ENCODE measurements at places on chromosomes 3 and 15.

DNA sequence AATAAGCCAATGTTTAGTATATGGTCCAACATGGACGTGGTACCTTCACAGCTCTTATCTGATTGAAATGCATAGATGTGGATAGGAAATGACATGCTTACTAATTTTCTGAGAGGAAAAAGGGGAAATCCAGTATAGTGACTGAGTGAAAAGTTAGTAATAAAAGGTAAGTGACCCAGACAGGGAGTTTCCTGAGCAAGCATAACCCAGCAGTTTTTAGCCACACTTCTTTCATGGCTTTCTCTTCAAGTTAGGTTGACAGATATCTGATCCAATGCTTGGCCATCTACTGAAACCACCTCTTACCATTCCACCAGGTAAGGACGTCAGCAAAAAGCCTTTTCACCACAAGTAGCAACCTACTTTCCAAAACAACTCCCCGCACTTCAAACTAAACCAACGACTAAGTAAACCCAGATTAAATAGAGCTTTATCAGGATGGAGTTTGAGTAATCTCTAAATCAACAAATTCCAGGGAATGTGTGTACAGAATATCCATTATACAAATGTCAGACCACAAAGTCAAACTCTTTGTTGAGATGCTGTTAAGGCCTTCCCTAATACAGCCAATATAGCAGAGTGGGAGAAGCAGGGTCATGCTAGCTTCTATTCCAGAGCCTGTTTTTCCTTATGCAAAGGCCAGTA, 329.7 kb downstream of the RORA start:
- peaks cover 4% of the 10 kb centered on the region for H3K27me3 ChIP-seq
- peak overlapping the region; percentile 43 for H3K4me3 ChIP-seq
- peak; percentile 80 for DNase-seq

DNA sequence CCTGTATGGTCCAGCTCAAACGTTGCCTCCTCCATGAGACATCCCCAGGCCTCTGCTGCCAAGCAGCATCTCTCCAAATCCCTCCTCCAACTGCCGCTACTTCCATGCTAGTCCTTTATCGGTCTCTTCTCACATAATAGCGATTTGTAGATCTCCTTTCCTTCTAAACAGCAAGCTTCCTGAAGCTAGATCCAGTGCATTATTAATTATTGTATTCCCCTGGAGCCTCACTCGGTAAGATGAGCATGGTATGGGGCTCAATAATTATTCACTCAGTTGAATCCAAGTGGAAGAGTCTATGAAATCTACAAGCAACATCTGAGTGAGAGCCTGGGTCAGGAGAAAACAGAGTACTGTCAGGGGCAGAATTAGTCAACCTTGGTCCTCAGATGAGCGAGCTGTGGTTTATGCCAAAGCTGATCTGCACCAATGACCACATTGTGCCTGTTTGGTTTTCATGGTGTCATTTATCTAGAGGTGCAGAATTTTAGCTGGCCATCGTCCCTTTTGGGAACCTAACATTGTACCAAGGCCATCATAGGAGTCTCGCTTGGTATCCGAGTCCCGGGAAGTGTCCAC, 93.8 kb upstream of the UBE2E1 start:
- H3K27ac ChIP-seq: no peak overlapping the region
- no peak for DNase-seq
- no peaks in the 10 kb centered on the region for H3K36me3 ChIP-seq
- H3K4me1 ChIP-seq: no peaks in the 10 kb centered on the region
- H3K27me3 ChIP-seq: peaks cover 14% of the 10 kb centered on the region

DNA sequence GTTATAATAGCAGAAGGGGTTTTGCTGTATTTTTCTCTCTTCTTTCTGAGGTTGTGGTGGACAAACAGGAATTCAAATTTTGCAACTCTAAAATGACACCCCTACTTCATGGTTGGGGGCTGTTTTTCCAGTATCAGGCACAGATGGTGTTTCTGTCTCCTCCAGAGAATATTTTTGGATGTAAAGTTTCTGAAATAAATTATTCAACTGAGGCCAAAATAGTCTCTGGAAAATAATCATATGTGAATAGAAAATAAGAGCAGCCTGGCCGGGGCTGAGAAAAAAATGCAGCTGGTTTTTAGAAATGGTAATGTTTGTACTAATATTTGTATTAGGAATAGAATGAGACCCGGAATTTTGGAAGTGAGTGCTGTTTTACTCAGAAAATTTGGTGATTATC, 121.3 kb upstream of the ADAMTS9 start:
- DNase-seq: no peak
- no peaks in the 10 kb centered on the region for H3K4me1 ChIP-seq
- H3K4me3 ChIP-seq: no peak overlapping the region
- no peaks in the 10 kb centered on the region for H3K27me3 ChIP-seq

DNA sequence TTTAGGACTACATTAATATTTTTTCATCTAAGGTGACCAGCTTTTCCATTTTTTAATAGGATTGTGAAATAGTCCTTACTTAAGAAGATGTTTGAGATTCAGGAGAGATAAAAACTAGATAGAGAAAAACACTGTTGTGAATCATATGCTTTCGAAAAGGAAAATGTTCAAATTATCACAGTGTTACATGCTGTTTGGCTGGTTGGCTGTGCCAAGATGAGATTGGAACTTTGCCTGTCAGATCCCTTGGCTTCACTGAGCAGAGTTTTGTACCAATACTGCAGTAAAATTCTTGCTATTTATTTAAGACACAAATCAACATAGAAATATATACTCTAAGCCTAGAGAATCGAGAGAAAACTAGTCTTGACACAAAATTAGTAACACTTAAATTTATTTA, 117.2 kb downstream of the OXSM start:
- H3K4me1 ChIP-seq: peaks cover 3% of the 10 kb centered on the region
- no peak overlapping the region for H3K4me3 ChIP-seq
- no peaks in the 10 kb centered on the region for H3K36me3 ChIP-seq
- no peak for DNase-seq
- no peak overlapping the region for H3K27ac ChIP-seq

GRCh38 chr3:106386050-106386449, 517.2 kb upstream of the CBLB start:
- H3K36me3 ChIP-seq: no peaks in the 10 kb centered on the region
- H3K27me3 ChIP-seq: no peaks in the 10 kb centered on the region
- no peak overlapping the region for H3K4me3 ChIP-seq
- no peak for DNase-seq
- peaks cover 2% of the 10 kb centered on the region for H3K4me1 ChIP-seq
- H3K27ac ChIP-seq: no peak overlapping the region

- H3K27me3 ChIP-seq: peaks cover 2% of the 10 kb centered on the region
- H3K4me3 ChIP-seq: no peak overlapping the region
- DNase-seq: no peak
- H3K36me3 ChIP-seq: no peaks in the 10 kb centered on the region
- no peak overlapping the region for H3K27ac ChIP-seq
These were observed 56.3 kb downstream of the CORO2B start for GRCh38 chr15:68635141-68635540.

DNA sequence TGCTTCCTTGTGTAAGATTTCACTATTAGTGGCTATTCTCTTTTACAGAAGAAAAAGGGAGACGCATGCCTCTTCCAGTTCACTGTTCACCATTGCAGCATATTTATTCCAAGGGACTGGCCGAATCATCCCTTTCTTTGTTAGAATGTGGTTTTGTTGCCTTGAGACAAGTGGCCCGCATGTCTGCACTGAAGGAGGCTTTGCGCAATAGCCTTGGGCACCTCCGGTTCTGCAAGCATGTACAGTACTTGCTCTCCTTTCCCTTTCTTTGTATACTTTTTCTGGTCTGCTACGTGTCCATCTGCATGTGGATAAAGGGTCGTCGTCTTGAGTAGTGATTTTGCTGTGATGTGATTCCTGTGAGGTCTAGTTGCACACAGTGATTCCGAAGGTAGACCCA, 43.0 kb downstream of the FLNB start:
- DNase-seq: no peak
- H3K27ac ChIP-seq: no peak overlapping the region
- H3K4me3 ChIP-seq: no peak overlapping the region
- H3K27me3 ChIP-seq: no peaks in the 10 kb centered on the region

DNA sequence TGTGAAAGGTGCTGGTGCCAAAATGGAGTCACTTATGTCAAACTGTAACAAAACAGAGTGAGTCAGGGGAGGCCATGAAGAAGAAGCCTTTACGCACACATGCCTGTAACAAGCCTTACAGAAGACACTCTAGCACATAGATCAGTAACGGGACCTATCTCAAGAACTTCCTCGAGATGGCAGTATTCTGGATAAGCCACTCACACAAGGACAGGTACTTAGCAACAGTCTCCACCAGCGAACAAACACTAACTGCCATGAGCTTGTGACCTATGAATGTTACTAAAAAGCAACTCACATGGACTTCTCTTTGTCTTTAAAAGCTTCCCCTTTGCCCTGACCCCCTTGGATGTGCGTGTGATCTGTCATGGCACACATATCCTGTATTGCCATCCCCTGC, 235.1 kb downstream of the CD47 start:
- H3K27me3 ChIP-seq: peaks cover 11% of the 10 kb centered on the region
- no peaks in the 10 kb centered on the region for H3K4me1 ChIP-seq
- no peaks in the 10 kb centered on the region for H3K36me3 ChIP-seq
- H3K27ac ChIP-seq: no peak overlapping the region
- DNase-seq: no peak

DNA sequence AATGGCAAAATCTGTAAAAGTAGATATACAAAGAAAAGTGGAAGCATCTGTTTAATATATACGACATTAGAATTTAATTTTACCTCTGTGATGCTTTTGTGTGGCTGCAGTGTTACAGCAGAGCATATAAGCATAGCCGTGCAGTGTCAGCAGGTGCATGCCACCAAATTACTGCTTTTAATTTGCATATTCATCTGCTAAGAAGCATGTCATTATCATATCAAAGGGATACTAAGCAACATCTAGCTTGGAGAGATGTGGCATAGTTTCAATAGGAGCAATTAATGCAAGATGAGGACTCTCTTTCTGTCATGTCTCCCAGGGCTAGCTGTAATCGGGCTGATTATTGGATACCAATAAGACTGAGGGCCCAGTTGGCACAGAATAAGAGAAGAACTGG, 214.4 kb upstream of the SOX2 start:
- no peak overlapping the region for H3K27ac ChIP-seq
- DNase-seq: no peak
- no peaks in the 10 kb centered on the region for H3K36me3 ChIP-seq

DNA sequence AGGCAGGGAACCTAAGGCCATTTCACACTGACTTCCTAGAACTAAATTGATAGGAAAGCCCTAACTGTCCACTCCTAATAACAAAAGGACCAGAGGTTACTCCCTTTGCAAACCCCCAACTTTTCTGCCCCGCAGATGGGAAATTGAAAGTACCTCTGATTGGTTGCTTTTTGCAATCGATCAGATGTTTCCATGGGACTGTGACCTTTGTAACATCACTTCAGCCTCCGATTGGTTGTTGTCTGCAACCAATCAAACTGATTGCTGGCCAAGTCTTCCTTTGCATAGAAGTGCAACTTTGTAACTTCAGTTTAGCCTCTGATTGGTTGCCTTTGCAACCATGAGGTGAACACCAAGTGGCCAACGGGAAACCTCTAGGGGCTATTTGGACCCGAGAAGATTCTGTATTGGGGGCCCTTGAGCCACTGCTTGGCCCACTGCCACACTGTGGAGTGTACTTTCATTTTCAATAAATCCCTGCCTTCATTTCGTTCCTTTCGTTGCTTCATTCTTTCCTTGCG, 11.3 kb upstream of the KNL1 start:
- H3K4me3 ChIP-seq: no peak overlapping the region
- H3K4me1 ChIP-seq: peaks cover 8% of the 10 kb centered on the region
- no peak for DNase-seq
- H3K36me3 ChIP-seq: no peaks in the 10 kb centered on the region

DNA sequence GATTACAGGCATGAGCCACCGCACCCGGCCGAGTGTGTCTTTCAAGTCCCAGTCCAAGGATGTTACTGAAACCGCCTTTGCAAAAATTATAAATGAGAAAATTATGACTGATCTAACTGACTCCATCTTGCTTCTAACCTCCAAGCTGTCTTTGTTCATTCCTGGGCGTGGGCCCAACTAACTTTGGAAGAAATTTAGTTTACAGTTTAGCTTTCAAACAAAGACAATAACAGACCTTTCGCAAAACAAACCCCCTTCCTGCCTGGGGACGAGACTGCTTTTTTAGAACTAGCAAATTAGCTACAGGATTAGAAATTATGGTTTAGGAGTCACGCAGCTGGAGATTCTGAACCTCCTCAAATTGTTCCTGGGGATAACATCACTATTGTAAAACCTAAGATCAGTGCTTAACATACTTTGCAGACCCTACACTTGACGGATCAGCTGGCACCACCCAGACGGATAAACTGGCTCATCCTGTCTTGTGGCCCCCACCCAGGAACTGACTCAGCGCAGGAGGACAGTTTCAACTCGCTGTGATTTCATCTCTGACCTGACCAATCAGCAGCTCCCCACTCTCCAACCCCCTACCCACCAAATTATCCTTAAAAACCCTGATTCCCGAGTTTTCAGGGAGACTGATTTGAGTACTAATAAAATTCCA, 23.8 kb downstream of the NANOGP8 start:
- peaks cover 4% of the 10 kb centered on the region for H3K27me3 ChIP-seq
- no peak for DNase-seq
- no peak overlapping the region for H3K4me3 ChIP-seq
- H3K4me1 ChIP-seq: no peaks in the 10 kb centered on the region
- H3K36me3 ChIP-seq: no peaks in the 10 kb centered on the region
- no peak overlapping the region for H3K27ac ChIP-seq

GRCh38 chr15:53324061-53324460, 435.4 kb downstream of the WDR72 start:
- no peaks in the 10 kb centered on the region for H3K4me1 ChIP-seq
- no peak overlapping the region for H3K27ac ChIP-seq
- H3K36me3 ChIP-seq: no peaks in the 10 kb centered on the region
- H3K4me3 ChIP-seq: no peak overlapping the region
- H3K27me3 ChIP-seq: no peaks in the 10 kb centered on the region
- DNase-seq: no peak

- H3K27me3 ChIP-seq: peaks cover 12% of the 10 kb centered on the region
- no peak overlapping the region for H3K27ac ChIP-seq
- no peak overlapping the region for H3K4me3 ChIP-seq
- H3K36me3 ChIP-seq: no peaks in the 10 kb centered on the region
- no peak for DNase-seq
These were observed 23.5 kb downstream of the MAGEF1 start for GRCh38 chr3:184688251-184688881.

- H3K4me3 ChIP-seq: no peak overlapping the region
- H3K4me1 ChIP-seq: peaks cover 8% of the 10 kb centered on the region
- H3K27me3 ChIP-seq: peaks cover 8% of the 10 kb centered on the region
- peak; percentile 78 for DNase-seq
- no peak overlapping the region for H3K27ac ChIP-seq
- H3K36me3 ChIP-seq: no peaks in the 10 kb centered on the region
These were observed 244.3 kb upstream of the MCTP2 start for GRCh38 chr15:93987068-93987467.

- no peaks in the 10 kb centered on the region for H3K36me3 ChIP-seq
- peaks cover 12% of the 10 kb centered on the region for H3K27me3 ChIP-seq
- H3K4me3 ChIP-seq: no peak overlapping the region
These were observed 62.0 kb upstream of the GCNT3 start for GRCh38 chr15:59549301-59550185.

- DNase-seq: no peak
- peaks cover 10% of the 10 kb centered on the region for H3K4me1 ChIP-seq
- H3K4me3 ChIP-seq: no peak overlapping the region
- H3K27ac ChIP-seq: no peak overlapping the region
- no peaks in the 10 kb centered on the region for H3K27me3 ChIP-seq
These were observed 20.9 kb upstream of the MUC20 start for GRCh38 chr3:195699860-195700259.
